Right lung (tissue), 10 donors: ENCODE measurements at places on chromosomes 1 and 21.

- no peak for DNase-seq
Observed at GRCh38 chr1:110153407-110153950, 3.2 kb downstream of the SLC6A17 start.

DNA sequence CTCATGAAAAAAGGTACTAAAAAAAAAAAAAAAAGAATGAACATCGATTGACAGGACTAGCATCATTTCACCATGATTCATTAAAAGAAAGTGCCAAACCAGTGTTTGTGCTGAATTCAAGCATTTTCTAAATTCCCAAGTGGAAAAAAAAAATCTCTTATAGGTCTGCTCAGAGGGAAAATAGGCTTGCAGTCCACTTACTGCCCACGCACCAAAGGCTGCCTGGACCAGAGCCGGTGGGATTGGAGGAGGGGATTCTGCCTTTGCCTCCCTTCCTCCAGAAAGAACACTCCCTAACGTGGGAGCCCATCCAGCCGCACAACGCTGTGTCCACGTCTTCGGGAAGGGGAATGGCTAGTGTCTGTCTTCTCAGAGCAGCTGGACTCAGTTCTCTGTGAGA is 5.5 kb upstream of the TRAPPC10 start:
- DNase-seq = no peak

- no peak for DNase-seq
Observed at GRCh38 chr1:158806916-158807536, 24.1 kb upstream of the MNDA start.

DNA sequence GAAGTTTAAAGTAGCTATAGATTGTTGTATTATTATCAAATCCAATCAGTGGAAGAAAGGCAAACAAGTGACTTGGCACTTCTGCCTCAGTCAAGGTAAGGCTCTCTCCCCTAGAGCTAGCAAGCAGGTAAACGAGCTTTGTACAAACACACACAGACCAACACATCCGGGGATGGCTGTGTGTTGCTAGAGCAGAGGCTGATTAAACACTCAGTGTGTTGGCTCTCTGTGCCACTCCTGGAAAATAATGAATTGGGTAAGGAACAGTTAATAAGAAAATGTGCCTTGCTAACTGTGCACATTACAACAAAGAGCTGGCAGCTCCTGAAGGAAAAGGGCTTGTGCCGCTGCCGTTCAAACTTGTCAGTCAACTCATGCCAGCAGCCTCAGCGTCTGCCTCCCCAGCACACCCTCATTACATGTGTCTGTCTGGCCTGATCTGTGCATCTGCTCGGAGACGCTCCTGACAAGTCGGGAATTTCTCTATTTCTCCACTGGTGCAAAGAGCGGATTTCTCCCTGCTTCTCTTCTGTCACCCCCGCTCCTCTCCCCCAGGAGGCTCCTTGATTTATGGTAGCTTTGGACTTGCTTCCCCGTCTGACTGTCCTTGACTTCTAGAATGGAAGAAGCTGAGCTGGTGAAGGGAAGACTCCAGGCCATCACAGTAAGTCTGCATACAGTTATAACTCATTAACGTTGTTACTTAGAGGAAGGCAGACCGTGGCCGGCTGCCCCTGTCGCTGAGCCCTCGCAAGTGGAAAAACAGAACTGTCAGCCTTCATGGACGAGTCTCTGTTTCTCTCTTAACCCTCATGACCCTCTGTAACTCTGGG is at the start of gene PALMD:
Gene PALMD (plus strand): TSS at position 415 of the 833 bp plus-strand sequence. CDS start 205 bp downstream, at position 620.
- no peak for DNase-seq

DNA sequence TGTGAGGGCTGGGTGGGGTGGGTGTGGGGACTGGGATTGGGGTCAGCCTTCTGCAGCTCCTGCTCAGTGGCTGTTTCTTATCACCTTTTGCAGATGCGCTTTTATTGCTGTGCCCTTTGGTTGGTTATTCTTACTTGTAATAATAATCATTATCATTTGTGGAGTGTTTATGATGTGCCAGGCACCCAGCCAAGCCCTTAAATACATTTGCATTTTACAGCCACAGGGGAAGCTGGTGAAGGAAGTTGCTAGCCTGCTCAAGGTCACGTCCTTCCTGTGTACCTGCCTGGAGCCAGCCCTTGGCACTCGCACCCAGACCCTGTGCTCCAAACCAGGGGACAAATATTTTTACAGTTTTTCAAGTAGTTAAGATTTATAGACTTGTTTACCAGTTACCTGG is 144.0 kb downstream of the PGBD5 start:
- DNase-seq = no peak

DNA sequence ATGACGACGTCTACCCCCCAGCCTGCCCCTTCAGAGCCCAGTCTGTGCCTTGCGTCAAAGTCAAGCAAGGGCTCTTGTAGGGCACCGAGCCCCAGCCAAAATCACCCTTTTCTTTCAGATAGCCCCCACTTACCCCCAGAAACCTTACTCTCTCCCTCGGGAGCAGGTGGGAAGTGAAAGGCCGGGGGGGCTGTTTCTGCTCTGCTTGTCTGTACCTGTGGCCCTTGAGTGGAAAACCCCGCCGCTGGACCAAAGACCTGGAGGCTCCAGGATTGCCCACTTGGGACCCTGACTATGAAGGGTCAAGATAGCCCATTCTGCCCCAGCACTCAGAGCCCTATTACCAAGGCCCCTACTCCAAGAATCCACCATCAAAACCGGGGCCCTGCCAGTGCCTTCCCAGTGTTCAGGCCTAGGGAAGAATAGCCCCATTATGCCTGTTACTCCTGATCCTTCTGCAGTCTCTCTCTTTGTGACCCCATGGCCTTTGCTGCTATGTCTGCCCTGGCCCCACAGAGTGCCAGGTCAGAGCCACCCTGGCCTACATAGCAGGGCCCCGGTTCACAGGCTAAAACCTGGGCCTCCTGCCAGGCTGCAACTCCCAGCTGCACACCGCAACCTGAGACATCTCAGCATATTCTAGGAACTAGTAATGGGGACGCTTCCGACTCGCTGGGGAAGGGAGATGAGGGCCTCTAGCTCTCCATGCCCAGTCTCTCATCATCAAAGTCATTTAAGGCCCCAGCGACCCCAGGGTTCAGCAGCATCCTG is 22.2 kb upstream of the HPDL start:
- DNase-seq = no peak

DNA sequence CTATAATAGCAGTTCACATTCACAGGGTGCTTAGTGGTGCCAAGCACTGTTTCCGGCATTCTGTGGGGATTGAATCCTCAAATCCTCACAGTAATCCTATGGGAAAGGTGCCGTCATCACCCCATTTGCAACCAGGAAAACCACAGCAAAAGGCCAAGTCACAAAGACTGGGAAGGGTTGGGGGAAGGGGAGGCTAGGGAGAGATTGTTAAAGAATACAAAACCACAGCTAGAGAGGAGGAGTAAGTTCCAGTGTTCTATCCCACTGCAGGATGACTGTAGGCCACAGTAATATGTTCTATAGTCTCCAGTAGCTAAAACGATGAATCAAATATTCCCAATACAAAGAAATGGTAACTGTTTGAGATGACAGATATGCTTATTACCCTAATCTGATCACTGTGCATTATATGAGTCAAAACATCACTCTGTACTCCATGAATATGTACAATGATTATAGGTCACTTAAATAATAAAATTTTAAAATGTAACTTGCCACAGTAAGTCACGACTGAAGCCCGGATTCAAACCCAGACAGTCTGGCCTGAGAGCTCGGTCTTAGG is 256.8 kb downstream of the TOMM20 start:
- no peak for DNase-seq

- no peak for DNase-seq
Observed at GRCh38 chr1:85707267-85707989, 805 bp downstream of the ZNHIT6 start.

DNA sequence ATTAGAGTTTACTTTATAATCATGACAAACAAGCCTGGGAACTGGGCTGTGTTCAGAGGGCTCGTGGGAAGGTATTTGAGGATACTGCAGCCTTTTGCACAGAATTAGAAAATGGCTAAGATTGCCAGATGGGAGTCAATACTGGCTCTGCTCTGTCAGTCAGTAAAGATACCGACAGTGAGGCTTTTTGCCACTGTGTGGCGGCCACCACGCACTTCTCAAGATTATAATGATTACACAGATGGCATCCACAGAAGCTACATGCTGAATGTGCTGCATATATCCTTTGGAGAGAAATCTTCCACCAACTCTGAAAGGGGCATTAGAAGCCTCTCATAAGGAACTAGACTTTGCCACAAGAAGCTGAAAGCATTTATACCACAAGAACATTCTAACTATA is 213.4 kb upstream of the PTBP2 start:
- no peak for DNase-seq

DNA sequence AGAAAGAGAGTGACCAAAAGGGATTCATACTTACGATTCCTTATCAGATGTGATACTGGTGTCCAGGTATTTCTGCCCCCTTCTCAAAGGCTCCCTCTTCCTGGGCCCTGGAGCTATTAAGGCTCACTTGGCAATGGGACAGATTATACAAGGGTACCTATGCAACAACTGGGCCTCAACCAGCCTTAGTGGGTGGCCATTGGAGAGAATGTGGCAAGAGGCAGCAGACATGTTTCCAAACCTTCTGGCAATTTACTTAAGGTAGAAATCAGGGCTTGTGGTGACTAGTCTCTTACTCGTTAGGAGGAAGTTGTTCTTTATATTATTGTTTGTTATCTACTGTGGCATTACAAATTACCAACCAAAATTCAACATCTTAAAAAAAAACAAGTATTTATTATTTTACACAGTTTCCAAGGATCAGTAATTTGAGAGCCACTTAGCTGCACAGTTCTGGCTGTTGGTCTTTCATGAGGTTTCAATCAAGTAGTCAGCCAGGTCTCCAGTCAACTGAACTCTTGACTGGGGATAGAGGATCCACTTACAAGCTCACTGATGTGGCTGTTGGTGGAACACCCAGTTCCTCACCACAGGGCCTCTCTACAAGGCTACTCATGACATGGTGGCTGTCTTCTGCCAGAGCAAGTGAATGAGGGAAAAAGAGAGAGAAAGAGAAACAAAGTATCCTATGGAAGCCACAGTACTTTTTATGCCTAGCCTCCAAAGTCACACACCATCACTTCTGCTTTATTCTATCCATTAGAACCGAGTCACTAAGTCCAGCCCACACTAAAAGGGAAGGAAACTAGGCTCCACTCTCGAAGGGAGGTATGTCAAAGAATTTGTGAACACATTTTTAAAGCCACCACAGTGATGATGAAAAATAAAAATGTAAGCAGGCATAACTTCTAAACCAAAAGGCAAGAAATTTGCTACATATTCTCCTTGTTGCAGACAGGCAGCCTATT is 10.7 kb downstream of the ZNF648 start:
- DNase-seq = no peak

- no peak for DNase-seq
Observed at GRCh38 chr1:44616991-44617702, 57.1 kb downstream of the TMEM53 start.

DNA sequence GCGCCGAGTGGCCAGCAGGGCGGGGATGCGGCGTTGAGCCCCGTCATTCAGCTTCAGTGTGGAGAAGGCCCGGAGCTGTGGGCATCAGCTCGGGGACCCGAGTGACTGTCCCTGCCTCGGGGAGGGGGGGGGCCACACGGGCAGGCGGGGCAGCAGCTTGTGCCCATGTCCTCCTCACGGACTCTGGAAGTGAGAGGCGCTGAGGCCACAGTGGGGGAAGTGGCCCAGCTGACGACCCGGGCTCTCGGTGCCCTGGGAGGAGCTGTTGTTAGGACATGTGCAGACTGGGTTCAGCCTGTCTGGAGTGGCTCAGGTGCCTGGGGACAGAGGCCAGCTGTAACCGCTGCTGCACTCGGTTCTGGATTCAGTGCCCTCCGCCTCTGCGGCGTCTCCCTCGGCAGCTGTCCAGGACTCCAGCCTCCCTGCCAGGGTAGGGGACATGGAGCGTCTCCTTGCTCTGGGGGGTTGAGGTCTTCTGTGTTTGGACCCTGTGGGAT is 71.1 kb downstream of the SKI start:
- peak; percentile 84 for DNase-seq

GRCh38 chr1:22491995-22492715 is 40.5 kb downstream of the ZBTB40 start:
- DNase-seq = no peak

- no peak for DNase-seq
Observed at GRCh38 chr1:202275061-202275770, 66.5 kb downstream of the UBE2T start.

DNA sequence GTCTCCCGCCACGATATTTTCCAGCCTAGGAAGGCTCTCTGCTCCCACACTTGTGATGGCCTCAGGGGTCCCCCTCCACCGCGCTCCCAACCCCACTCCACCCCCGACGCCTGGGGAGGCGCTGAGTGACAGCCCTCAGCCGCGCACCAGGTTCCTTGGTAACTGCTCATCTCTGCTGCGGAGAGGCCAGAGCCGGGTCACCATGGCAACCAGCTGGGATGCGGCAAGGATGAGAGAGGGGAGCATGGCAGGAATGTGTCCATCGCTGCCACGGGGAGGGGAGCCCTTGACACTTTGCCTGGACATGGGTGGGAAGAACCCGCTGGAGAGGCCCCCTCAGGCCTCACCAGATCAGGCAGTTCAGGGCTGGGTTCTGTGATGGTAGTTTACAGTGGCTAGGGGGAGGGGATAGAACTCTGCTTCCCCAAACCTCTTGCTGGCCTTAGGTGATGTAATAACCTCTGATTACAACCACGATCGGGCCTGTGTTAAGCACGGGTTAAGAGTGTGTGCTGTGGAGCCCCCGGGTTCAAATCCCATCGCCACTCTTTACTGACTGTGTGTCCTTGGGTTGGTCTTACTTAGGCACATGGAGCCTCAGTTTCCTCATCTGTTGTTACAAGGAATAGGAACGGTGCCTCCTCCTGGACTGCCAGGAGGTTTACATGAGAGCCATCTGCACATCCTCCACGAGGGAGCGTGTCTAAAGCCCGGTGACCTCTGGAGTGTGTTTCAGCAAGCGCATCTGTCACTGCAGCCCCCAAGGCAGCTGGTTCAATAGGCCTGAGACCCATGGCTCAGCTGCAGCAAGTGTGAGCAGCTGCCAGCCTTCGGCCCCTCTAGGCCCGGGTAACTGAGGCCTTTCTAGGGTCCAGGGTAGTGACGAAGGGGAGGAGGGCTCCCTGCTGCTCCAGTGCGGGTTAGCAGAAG is 6.3 kb downstream of the KIF17 start:
- DNase-seq = no peak
